ENCODE measurements at places on chromosomes 3 and 15.

- no peak for DNase-seq
Measured at GRCh38 chr3:127604035-127604434, 5.8 kb downstream of the MCM2 start.

- no peak for DNase-seq
Measured at GRCh38 chr3:64796607-64797399, 109.0 kb upstream of the ADAMTS9 start.

DNA sequence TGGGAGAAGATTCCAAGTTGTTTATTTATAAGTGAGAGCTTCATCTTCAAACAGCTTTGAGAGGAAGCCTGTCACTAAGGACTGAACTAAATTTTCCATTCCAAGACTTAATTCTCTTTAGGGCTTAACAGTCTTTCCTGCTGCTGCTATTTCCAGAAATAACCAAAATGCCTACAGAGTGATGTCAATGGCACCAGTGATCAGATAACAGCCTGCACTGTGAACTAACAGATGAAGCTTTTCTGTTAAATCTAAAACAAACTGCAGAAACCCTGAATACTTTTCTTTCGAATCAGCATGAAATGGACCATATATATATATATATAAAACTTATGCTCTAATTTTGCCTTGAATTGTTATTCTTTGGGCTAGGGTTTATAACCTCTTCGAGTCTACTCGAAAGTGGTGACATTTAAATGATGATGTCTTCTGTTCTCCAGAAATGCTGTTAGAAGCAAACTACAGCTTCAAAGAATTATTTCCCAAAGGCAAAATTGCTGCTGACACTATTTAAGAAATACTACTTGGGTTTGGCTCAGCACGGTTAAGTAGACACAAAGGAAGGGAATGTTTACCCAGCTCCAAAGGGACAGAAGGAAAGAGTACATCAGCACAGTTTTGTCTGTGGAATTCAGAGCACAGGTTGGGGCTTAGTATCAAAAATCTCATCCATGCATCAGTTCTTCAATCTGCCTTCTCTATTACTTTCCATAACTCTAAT, 238.5 kb upstream of the LRRN1 start:
- no peak for DNase-seq

GRCh38 chr3:108202080-108202479, 20.1 kb downstream of the IFT57 start:
- no peak for DNase-seq

GRCh38 chr3:167437428-167438139, 36.3 kb downstream of the SERPINI2 start:
- DNase-seq = no peak

GRCh38 chr15:91737151-91737818, 116.2 kb upstream of the SLCO3A1 start:
- DNase-seq = no peak

- no peak for DNase-seq
Measured at GRCh38 chr3:161403251-161403650, 31.9 kb upstream of the SPTSSB start.

- DNase-seq = no peak
Measured at GRCh38 chr3:168455814-168456213, 360.1 kb upstream of the GOLIM4 start.

DNA sequence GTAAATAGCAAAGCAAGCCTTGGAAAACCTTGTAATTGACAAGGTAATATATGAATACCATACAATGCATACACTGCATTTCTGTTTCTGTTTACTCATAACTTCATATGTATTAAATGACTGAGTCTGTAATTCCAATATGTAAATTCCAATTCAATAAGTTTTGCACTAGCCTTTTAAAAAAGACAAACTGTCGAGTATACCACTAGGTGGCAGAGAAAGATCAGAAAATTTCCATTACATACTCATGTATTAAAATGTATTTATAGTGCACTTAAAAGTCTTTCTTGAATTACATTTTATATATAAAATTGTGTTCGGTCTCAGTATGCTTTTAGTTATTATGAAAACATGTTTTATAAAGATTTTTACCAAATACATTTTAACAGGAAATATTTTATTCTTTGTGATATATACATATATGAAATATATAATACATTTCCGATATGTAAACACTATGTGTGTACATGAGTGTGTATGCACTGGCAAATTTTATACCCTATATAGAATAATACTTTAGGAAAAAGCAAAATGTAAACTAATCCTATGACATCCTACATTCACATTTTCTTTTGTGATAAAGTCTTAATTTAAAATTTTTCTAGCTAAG, 216.8 kb downstream of the VGLL3 start:
- DNase-seq = no peak

DNA sequence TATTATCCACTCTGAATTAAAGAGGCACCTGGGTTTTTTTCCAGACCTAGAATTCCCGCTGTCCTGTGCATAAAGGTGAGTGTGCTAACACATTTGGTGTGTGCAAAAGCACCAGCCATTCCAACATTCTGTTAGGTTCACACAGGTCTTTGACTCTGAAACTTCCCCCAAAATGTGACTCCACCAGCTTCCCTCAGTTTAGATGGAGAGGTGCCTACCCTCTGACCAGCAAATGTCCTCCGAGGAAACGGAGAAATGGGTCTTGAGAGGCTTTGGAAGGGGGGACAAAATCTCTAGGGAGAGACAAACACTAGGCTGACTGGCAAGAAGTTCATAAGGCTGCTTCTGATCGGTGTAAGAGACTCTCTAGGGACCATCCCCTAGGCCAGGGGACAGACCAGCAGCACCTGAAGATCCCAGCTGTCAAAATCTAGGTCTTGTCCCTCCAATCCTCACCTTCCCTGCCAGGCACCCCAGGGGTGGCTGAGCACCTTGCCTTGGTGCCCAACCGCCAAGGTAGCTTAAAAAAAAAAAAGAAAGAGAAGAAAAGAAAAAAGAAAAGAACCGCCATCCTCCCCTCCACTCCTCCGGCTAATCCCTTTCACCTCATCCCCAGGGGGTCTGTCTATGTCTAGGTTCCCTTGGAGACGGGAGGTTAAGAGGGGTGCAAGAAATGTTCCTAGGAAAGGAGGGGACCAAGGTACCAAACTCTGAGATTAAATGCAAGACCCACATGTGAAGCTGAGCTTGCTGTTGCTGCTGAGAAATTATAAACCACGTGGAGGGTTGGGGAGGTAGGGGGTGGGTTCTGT, 2.0 kb upstream of the MECOM start:
- DNase-seq = no peak

- DNase-seq = no peak
Measured at GRCh38 chr3:185225080-185225479, 28.8 kb downstream of the EHHADH start.

- DNase-seq = no peak
Measured at GRCh38 chr3:153442386-153442785, 280.4 kb downstream of the RAP2B start.

DNA sequence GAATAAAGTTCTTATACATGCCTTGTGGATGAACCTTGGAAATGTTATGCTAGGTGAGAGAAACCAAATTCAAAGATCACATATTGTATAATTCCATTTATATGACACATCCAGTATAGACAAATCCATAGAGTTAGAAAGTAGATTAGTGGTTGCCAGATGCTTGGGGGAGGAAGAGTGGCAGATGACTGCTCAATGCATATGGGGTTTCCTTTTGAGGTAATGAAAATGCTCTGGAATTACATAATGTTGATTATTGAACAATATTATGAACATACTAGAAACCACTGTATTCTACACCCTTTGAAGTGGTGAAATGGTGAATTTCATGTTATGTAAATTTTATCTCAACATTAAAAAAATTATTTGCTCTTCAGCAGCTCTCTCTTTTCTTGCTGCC, 100.8 kb downstream of the DHX36 start:
- DNase-seq = no peak

DNA sequence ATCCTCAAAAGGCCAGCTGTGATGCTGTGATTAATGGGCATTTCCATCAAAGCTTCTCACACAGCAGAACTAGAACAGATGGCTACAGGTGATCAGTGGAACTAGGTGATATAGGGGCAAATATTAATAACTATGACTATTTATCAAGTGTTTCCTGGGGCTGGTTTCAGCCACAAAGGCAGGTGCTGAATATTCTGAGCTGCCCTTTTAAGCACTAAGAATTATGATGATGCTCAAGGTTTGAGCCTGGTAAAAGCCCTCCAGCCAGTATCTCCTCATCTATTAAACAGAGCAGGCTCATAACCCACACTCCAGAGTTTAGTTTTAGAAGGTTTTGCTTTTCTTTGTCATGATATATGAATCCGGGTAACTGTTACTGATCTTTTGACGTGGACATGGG, 129.5 kb upstream of the ACP3 start:
- no peak for DNase-seq

Measured in cerebellar nuclear complex (tissue), 1 donor.